MCF 10A (cell line): ENCODE measurements at places on chromosomes 7 and 10.

DNA sequence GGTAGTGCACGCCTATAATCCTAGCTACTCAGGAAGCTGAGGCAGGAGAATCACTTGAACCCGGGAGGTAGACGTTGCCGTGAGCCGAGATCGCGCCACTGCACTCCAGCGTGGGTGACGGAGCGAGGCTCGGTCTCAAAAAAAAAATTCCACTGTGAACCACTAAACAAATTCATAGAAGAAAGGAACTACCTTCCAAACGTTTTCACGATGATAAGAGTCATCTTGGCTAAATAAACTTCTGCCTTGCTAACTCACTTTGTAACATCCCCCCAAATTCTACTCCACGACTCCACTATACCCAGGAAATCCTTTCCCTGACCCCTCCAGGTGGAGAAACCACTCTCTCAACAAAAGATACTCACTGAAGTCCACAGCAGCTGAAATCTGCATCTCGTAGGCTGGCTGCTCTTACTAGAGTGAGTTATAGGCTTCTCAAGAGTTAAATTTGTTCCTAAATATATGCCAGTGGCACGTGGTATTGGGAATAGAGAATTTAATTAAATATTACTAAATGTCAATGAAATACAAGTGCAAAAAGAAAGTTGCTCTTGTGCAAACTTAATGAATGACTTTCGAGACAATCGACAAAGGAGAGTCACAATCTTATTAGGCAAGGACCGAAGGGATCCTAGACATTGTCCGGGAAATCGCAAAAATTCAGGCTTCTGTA, 1.6 kb upstream of the GTF2I start:
- DNase-seq, result no peak

- DNase-seq, result peak; percentile 23
Observed at GRCh38 chr10:117503244-117504205, 39.0 kb upstream of the EMX2 start.

DNA sequence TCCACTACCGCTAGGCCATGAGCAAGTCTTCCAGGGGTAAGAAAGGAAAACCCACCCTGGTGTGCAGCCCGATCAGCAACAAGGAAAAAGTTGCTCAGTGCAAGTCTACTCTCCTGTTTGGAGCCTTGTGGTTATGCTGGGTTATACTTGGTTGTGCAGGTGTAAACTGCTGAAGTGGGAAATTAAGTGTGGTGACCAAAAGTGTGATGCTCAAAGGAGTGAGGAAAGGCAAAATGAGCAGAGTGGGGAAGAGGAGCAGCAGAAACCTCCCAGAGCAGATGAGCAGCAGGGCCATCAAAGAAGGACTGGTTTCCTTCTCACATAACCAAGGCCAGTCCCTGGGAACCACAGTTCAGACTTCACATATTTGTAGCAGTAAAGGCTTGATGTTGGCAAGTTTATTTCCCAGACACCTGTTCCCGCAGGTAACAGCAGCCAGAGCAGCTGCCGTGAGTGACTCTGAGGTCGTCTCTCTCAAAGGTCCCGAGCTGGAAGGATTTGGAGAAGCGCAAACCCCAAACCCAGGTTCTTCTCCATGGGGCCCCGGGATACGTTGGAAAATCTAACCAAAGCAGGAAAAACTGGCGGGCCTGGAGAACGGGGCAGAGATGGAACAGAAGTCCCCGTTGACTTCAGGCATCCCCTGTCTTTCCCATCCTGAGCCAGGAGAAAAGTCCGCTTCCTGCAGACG, 607 bp upstream of the SMO start:
- no peak for DNase-seq

DNA sequence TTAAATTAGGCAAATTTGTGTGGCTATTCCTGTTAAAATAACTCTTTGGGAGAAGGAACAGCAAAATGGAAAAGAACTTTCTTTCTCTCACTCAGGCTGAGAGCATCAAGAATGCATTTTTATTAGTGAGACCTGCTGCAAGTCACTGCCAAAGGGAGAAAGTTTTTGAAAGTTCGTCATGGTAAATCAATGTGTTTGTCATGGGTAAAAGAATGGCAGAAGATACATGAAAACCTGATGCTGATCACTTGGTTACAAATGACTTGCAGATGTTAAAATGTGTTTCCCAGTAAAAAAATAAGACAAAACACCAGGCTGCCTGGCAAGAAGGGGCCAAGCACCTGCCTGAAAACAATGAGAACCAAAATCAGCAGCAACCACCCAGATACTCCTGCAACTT, 484.7 kb upstream of the NRP1 start:
- no peak for DNase-seq

DNA sequence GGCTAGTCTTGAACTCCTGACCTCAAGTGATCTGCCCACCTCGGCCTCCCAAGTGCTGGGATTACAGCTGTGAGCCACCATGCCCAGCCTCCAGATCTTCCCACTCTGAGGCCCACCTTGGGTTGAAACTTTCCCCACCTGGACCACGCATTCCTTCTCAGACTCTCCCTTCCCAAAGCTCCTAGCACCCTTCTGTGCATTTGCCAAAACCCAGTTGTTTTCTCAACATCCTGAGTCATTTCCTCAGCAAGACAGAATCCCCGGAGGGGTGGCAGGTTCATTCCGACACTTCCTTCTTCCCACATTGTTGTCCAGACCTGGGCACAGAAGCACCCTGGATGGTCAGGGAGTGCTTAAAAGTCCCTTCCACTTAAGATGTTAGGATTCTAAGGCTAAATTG, 28.9 kb downstream of the BAG3 start:
- peak; percentile 99 for DNase-seq

- DNase-seq, result no peak
Observed at GRCh38 chr7:209906-210305, 17.5 kb downstream of the FAM20C start.

GRCh38 chr10:25024528-25024927, 8.1 kb downstream of the THNSL1 start:
- no peak for DNase-seq

GRCh38 chr7:73602721-73603651, 21.3 kb downstream of the MLXIPL start:
- no peak for DNase-seq

DNA sequence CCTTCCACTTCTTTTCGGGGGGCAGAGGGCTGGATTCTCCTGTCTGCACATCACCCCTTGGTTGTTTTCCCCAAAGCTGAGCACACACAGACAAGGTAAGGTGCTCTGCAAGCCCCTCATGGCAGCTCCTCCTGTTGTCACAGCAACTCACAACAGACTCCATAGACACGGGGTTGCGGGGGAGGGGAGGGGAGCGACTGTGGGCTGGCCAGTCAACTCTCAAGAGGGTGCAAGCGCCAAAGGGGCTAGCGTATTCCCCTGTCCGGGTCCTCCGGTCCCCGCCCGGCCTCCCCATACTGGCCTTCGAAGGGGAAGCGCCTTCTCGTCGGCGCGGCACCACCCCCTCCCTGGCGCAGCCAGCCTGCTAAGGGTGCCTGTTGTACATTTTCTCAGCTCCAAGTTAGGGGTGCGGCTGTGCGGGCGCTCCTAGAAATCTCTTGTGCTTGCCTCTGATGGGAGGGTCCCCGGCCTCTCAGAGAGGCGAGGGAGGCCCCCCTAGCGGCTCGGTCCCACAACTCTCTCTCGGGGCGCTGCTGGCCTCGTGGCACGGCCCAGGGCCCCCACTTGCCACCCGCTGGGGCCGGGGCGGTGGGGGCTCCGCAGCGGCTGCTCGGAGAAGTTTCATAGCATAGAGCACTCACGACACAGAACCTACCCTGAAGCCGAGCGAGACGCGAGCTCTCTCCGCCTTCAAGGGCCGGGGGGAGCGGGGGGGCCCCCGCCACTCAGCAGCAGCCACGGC, 498 bp downstream of the RHOBTB1 start:
- DNase-seq, result peak; percentile 47

DNA sequence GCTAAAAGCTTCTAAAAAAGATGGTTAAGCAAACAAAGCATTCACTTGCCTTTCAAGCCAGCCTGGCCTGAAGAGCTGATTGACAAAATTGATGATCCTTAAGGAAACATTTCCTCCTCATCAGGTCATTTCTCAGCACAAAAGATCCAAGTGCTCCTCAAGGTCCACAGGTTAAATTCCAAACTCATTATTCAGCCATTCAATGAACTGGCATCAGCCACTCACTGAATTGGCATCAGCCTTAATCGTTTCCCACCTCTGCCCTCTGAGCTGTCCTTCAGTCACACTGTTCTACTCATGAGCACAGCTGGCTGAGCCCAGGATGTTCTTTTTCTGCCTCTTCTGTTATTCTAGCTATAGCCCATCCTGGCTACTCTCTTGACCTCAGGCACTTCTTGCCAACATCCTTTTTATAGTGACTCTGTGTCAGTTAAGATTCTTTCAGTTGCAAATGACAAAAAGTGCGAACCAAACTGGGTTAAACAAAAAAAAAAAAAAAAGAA, 147.5 kb downstream of the RAB11FIP2 start:
- DNase-seq, result no peak

DNA sequence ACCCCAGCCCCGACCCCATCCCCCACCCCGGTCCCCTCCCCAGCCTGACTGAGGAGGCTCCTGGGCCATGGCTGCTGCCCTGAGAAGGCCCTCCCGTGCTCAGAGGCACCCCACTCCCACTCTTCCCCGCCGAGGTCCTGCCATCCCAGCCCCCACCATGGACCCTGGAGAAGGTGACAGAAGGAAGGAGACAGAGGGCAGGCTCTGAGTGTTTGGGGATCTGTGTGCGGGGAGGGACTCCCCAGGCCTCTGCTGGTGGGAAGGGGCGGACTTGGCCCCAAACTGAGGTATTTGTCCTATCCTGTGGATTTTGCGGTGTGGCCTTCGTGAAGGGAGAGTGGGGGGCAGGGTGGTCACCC, 53.4 kb downstream of the PWWP2B start:
- no peak for DNase-seq

DNA sequence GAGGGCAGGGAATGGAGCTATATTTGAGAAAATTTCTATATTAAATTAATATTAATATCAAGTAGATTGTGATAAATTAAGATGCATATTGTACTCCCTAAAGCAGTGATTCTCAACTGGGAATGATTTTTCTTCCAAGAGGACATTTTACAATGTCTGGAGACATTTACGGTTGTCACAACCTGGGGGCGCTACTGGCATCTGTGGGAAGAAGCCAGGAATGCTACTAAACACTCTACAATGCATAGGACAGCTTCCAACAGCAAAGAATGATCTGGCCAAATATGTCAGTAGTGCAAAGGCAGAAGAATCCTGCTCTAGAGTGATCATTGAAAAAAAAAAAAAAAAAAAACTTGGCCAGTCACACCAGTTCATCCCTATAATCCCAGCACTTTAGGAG, 100.0 kb downstream of the LSM5 start:
- DNase-seq, result no peak
